HEK293T (cell line): ENCODE measurements at places on chromosomes 2 and 18.

DNA sequence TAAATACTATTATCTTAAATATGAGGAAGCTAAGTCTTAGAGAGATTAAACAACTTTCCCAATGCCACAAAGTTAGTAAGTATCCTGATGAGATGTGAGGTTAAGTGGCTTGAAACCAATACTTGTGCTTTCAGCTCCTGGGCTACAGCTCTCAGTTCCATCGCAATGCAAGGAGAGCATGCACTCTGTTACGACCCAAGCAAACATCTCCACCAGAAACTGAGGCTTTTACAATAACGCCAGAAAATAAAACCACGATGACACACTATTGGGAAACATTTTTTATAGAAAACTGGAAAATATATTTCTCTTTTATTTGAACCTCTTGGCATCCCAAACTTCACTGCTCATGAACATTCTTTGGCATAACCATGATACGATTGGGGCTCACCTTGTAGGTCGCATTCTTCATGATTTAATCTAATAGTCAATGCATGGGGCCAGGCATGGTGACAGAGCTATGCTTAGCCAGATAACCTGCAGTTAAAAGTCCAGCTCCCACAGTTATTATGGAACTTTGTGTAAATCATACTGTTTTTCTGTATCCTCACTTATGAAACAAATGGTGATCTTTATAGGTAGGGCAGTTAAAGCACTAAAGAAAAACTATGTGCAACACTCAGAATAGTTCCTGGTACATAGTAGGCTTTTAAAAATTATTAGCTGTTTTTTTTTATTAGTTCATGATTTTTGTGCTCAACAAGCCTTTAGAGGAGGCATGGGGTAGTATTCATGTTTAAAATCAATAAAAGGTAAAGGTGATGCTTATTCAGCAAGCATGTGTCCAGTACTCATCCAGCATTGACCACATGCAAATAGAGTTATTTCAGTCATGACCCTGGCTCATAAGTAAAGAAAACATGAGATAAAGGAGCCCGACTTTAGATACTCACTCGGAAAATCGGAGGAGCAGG, 238.3 kb upstream of the TRIB2 start:
- no peak for DNase-seq

DNA sequence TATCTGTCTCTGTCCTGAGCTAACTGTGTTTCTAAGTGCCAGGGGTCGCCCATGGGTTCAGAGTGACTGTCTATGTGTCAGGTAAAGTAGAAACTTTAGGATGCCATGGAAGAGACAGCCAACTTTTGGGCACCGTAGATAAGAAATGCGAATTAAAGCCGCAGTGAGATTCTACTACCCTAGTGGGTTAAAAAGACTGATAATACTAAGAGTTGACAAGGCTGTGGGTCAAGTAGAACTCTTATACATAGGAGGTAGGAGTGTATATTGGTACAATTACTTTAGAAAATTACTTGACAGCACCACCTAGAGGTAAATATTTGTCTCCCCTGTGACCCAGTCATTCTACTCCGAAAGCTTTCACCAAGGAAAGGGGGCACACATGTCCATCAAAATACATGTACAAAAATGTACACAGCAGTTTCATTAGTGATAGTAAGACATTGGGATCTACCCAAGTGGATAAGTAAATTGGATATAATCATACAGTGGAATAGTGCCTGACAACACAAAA, 371.3 kb downstream of the SLC4A3 start:
- no peak for DNase-seq

- no peak for DNase-seq
These were observed 52.9 kb downstream of the ZBTB7C start for GRCh38 chr18:48356151-48356745.

DNA sequence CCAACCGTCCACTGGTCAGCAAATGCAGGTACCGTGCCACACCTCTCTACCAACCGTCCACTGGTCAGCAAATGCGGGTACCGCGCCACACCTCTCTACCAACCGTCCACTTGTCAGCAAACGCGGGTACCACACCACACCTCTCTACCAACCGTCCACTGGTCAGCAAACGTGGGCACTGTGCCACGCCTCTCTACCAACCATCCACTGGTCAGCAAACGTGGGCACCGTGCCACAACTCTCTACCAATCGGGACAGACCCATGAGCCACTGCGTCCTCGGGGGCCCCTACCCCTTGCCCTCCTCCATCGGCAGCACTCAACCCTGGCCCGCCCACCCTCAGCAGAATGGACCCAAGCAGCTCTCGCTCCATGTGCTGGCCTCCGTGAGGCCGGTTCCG, 226.4 kb upstream of the SALL3 start:
- no peak for DNase-seq

DNA sequence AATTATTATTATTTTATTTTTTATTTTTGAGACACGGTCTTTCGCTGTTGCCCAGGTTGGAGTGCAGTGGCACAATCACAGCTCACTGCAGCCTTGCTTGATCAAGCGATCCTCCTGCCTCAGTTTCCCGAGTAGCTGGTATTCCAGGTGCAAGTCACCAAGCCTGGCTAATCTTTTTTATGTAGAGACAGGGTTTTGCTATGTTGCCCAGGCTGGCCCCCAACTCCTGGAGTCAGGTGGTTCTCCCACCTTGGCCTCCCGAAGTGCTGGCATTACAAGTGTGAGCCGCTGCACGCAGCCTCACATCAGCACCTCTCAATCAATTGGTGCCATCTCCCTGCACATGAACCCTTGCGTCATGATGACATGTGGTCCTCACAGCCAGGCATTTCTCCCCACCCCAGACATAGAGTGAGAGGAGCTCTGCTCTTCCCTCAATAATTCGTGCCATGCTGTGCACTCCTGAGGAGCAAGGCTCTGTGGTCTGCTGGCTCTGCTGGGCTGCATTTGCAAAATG, 5.9 kb downstream of the INPP5D start:
- no peak for DNase-seq

DNA sequence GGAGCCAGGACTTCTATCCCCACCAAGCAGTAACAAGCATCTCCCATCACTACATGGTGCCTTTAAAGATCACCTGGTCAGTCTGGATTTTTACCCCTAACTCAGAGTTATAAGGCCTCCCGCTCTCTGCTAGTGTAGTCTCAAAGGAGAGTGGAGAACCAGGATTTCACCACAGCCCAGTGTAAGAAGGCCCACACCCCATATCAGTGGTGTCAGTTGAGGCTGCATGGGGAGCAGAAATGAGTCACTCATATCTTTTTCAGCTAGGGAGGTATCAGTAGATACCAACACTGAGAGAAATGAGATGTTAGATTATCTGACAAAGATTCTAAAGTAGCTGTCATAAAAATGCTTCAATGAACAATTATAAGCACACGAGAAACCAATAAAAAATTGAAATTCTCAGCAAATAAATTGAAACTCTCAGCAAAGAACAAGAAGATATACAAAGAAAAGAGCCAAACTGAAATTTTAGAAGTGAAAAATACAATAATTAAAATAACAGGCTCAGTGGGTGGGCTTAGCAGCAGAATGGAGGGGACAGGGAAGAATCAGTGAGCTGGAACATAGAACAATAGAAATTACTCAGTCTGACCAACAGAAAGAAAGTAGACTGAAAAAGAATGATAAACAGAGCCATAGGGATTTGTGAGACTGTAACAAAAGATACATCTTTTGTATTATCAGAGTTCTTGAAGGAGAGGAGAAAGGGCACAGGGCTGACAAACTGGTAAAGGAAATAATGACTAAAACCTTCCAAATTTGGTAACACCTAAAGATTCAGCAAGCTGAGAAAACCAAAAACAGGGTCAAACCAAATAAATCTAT, 257.7 kb downstream of the ANAPC1 start:
- DNase-seq: no peak

DNA sequence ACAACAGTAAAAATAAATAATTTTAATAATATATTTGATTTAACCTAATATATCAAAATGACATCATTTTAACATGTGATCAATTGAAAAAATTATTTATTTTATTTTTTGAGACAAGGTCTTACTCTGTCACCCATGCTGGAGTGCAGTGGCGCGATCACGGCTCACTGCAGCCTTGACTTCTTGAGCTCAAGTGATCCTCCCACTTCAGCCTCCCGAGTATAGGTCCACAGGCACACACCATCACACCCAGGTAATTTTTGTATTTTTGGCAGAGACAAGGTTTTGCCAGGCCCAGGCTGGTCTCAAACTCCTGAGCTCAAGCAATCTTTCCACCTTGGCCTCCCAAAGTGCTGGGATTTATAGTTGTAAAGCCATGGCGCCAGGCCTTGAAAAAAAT, 126.7 kb upstream of the COPS8 start:
- DNase-seq: no peak

DNA sequence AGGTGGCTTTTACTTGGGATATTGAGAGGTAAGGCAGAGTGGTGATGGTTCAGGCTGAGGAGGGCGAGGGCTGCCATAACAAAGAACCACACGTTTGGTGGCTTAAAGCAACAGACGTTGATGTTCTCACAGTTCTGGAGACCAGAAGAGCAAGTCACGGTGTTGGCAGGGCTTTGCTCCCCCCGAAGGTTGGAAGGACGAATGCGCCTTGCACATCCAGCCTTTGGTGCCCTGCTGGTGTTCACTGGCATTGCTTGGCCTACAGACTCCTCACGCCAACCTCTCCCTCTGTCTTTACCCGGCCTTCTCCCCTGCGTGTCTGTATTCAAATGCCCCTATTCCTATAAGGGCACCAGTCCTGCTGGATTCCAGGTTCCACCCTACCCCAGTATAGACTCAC, 125.4 kb downstream of the TPO start:
- peak; percentile 49 for DNase-seq

DNA sequence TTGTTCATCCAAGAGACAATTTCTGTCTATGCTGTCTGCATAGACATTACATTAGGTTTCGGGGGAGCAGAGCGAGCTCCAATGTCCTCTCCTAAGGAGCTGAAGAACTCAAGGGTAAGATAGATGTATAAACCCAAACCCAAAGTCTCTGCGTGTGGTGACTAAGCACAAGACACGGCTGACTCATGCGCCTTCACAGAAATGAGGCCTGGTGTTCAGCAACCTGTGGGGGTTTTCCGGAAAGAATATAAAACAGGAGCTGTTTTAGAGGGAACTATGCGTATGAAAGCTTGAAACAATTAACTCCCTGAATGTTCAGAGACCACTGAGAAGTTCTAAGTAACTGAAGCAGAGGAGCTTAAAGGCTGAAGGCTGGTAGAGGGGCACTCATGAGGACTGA, 154.7 kb downstream of the SOX11 start:
- no peak for DNase-seq

DNA sequence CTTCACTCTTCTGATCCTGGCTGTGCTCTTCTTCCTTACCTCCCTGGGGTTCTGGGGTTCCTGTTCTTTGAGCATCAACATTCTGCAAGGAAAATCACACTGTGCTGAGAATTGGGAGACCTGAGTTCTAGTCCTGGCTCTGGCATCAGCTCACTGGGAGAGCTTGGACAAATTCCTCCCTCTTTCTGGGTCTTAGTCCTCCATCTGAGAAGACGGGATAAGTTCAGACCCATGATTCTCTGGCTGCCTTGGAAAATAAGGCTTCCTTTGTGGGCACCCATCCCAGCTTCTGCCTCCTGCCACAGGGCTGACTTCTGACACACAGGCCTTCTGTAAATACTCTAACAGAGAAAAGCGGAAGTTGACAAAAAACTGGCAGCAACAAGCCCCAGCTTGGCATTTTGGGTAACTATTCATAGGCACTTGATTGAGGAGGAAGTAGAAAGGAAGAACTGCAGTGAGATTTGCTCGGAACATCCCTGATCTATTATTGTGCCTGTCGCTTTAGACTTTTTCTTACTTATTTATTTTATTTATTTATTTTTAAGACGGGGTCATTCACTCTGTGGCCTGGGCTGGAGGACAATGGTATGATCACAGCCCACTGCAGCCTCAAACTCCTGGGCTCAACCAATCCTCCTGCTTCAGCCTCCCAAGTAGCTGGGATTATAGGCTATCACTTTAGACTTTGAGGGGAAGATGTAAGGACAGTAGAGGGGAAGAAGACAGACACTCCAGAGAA, 7.9 kb downstream of the PCBP1 start:
- DNase-seq: no peak

GRCh38 chr18:50662775-50663383, 103.0 kb downstream of the MAPK4 start:
- DNase-seq: no peak

- DNase-seq: no peak
These were observed 278.8 kb upstream of the SLC14A2 start for GRCh38 chr18:45336448-45336847.

- no peak for DNase-seq
These were observed 859 bp upstream of the INO80D start for GRCh38 chr2:206086716-206087350.

- DNase-seq: no peak
These were observed 63.3 kb downstream of the TGOLN2 start for GRCh38 chr2:85264471-85264870.

GRCh38 chr2:106339132-106339531, 129.1 kb downstream of the RGPD3 start:
- no peak for DNase-seq

DNA sequence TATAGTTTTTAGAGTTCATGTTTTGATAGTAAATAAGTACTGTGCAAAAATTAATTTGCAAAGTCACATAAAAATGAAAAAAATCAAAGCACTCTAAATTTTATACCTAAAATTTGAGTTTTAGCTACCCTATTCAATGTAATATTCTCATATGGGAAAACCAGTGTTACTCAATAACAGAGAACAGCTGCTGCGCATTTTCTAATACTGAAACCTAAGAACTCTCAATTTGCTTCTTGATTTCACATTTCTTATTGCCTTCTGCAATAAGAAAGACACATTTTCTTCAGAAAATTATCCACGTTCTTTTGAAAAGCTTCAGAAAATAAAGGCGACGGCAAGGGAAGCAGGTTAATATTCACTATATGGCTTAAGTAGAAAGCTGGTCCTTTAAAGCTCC, 199.1 kb upstream of the CCDC150 start:
- DNase-seq: no peak

DNA sequence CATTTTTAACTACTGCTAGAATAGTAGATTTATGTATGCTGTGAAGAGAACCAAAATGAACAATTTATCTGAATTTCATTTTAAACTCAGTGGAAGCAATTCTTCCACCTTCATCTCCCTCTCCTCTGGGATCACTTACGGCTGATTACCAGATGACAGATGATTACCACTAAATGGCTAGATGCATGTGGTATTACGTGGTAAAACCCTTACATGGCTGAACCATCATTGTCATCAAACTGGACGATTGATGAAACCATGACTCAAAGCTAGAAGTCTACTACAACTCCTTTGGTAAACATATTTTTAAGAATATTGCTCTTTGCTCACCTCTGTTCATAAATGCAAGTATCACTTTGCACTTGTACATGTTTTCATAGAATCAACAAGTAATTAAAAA, 48.5 kb upstream of the DOCK10 start:
- DNase-seq: no peak

GRCh38 chr18:1012775-1013174, 108.1 kb downstream of the ADCYAP1 start:
- DNase-seq: no peak

DNA sequence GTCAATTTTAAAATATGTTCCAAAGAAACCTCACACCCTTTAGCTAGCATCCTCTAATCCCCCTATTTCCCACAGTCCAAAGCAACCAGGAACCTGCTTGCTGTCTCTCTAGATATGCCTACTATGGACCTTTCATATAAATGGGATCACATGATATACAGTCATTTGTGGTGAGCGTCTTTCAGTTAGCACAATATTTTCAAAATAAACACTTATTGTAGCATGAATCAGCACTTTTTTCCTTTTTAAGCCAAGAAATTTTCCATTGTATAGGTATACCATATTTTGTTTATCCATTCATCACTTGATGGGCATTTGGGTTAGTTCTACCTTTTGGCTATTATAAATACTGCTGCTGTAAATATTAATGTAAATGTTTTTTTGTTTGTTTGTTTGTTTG, 223.0 kb upstream of the DOK6 start:
- DNase-seq: no peak
